ENCODE measurements at places on chromosomes 13 and 19.

- DNase-seq, result no peak
These were observed 98.9 kb downstream of the ESD start for GRCh38 chr13:46698014-46698413.

GRCh38 chr13:26222520-26223046, 469 bp upstream of the RNF6 start:
- DNase-seq, result no peak

DNA sequence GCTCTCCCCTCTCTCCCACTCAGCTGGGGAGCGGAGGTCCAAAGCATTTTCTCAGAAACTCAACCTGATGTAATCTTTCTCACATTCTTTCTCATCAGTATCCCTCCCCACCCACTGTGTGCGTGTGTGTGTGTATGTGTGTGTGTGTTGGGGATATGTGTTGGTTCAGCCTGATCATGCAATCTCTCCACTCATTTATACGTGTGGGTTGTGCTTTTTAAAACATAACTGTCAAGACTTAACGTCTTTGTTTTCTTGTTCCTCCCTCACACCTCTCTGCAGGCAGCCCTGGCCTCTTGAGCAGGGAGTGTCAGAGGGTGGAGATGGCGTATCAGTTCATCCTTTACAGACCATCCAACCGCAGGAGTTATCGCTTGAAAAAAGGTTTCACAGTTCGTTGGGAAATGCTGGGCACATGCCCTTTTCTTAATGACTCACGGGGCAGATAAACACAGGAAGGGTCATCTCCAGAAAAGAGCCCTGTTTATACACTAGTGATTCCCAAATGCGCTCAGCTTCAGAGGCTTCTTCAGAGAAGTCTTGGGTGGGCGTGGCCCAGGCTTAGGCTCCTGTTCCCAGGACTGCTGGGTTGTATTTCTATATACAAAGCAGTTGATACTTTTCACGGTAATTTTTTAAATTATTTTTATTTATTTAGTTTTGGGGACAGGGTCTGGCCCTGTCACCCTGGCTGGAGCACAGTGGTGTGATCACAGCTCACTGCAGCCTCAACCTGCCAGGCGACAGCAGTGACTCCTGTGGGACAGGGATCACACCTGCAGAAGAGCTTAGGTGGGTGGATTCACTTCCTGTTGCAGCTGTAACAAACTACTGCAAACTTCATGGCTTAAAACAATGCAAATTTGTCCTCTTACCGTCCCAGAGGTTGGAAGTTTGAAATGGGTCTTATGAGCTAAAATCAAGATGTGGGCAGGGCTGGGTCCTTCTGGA, 60.3 kb downstream of the CCDC70 start:
- no peak for DNase-seq

DNA sequence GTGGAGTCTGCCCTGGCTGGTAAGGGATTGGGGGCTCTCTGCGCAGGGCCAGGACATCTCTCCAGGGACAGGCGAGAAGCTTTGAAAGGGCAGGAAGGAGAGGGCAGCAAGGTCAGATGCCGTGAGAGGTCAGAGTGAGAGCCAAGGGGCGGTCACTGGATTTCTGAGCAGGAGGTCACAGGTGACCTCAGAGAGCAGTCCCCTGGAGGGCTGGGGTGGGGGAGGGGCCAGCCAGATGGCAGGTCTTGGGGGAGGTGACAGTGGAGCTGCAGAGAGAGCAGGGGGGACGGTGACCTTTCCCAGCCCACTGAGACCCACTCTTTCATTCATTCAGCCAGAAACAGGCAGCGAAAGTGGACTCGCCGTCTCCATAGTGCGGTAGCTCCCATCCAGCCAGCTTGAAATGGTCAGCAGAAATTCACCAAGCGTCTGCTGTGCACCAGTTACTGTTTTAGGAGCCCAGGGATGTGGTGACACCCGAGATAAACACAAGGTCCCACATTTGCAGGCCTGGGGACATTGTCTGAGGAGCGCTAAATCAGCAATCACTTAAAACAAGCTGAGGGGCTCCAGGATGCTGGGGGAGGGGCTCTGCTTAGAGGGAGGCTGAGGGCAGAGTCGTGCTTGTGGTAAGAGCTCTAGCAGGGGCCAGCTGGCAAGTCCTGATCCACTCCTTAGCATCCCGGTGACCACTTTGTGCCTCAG, 10.2 kb downstream of the CARM1 start:
- DNase-seq, result no peak

GRCh38 chr19:18490728-18491127, 31.1 kb downstream of the ELL start:
- DNase-seq, result no peak

DNA sequence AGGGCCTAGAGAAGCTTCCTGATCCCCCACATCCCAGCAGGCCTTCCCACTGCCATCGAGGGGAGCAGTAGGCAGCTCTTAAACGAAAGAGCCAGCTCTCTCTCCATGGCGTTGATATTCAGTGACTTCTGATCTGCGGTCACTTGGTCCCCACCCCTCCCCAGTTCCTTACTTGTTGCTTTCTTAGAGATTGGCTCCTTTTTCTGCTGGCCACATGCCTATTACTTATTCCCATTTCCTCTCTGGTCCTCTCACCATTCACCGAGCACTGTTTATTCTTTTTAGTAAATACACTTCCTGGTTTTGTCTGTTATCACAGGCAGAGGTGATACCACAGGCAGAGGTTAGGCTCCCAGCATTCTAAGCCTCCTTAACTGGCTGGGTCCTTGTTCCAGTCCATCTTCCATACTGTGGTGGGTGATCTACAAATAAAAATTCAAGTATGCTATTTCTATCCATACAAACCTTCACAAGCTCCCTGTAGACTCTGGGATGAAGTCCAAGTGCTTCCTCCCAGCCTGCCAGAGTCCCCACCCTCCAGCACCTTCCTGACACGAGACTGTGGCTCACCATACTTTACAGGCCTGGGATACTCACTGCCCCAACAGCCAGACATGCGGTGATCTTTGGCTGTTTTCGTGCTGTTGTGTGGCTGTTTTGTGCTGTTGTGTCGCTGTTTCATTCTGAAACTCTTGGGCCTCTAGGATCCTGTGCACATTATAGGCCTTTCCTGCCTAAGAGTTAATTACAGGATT, 315.9 kb downstream of the ATP8A2 start:
- no peak for DNase-seq

DNA sequence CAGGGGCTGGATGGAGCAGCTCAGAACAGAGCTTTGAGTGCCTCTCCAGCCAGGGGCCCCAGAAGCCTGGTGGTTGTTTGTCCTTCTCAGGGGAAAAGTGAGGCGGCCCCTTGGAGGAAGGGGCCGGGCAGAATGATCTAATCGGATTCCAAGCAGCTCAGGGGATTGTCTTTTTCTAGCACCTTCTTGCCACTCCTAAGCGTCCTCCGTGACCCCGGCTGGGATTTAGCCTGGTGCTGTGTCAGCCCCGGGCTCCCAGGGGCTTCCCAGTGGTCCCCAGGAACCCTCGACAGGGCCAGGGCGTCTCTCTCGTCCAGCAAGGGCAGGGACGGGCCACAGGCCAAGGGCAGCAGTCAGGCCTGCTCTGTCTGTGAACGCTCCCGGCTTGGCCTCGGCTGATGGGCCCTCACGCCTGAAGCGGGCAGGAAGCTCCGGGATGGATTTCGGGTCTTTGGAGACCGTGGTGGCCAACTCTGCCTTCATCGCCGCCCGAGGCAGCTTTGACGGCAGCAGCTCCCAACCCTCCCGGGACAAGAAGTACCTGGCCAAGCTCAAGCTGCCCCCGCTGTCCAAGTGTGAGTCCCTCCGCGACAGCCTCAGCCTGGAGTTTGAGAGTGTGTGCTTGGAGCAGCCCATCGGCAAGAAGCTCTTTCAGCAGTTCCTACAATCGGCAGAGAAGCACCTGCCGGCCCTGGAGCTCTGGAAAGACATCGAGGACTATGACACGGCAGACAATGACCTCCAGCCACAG, at the start of gene GRK1:
GRK1 (plus strand) TSS at position 269 of the 751 bp plus-strand sequence; CDS start at position 437, 168 bp downstream.
- DNase-seq, result no peak

DNA sequence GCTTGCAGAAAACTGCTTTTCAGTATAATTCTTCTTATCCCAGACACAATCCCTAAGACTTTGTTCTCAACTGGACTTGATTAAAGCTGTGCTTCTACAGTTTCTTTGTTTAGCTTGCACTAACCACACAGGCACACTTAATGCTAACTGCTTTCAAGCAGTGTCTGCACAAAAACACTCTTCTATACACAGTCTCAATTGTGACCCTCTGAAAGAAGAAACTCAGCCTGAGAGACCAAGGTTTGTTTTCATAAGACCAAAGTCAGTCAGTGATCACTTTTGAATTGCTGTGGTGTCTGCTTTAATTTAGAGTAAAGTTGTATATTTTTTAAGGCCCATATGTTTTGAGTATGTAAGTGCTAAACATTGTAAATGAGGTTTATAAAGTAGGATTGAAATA, 431.2 kb downstream of the KCTD12 start:
- DNase-seq, result no peak

- DNase-seq, result no peak
These were observed 81.2 kb downstream of the TBC1D4 start for GRCh38 chr13:75400775-75401174.
